ENCODE measurements at places on chromosomes 11 and 22.

GRCh38 chr11:119941636-119942411 is 196.1 kb downstream of the TRIM29 start:
- DNase-seq, result no peak

- DNase-seq, result no peak
These were observed 48.4 kb upstream of the ARHGAP42 start for GRCh38 chr11:100638648-100639047.

- DNase-seq, result no peak
These were observed 2.3 kb upstream of the MALAT1 start for GRCh38 chr11:65496304-65497140.

- no peak for DNase-seq
These were observed 9.7 kb downstream of the KIRREL3 start for GRCh38 chr11:126990716-126991480.

Measured in lower leg skin (tissue), 4 donors.